ENCODE measurements at places on chromosomes 4 and X.
A peak's percentile ranks its signal among the peaks of the same experiment; 100 is the strongest.

DNA sequence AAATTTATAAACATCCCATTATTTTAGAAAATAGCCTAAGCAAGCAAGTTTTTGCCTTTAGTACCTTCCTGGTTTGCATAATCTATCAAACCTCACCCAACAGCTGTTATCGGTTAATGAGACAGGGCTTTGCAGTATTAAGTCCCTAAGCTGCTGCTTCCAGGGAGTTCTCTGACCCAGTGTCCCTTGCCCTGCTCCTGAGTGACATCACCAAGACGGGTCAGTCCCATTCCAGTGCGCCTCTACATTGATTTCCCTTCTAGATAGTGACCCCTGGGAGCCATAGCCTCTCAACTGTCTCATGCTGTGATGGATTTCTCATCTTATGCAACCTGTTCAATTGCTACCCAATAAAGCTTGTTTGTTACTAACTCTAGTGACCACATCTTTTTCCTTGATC lies 410.4 kb downstream of the SPOCK3 start:
- no peak for DNase-seq

GRCh38 chrX:3094261-3094660 lies 53.0 kb downstream of the ARSF start:
- no peak for DNase-seq

DNA sequence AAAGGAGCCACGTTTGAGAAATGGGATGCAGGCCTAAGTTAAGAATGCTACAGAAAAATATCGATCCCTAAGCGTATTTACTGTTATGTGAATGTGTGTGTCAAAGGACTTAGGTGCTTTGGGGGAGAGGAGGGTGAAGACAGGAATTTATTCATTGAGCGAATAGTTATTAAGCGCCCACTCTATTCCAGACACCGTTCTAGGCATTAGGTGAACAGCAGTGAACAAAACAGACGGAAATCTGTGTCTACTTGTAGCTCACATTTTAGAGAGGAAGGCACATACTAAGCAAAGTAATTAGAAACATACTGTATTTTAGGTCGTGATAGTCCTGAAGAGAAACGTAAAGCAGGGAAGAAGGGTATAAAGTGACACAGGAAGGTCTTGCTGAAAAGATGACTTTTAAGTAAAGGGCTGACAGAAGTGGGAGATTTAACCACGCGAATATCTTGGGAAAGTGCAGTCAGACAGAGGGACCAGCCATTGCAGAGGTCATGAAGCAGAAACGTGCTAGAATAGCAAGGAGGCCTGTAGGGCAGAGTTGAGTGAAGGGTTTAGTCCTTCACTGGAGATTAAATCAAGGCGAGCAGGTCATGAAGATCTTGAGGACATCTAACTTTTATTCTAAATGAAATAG lies 541 bp downstream of the AIMP1 start:
- DNase-seq = no peak

DNA sequence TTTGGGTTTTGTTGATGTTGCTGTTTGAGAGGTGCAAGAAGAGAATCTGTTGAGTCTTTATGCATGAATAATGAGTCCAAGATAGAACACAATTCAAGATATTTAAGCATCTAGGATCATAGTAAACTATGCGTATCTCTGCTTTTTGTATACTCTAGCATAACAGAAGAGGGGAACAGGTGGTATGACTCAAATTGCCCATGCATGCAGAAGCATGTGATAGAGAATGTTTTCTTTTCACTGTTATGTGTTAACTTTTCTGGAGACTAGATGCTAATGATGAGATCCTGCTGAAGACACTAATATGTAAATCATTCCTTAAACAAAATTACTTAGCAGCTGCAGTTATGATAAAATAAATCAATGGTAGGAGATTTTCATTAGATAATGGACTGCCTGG lies 165.3 kb upstream of the FTHL17 start:
- DNase-seq = peak; percentile 35

DNA sequence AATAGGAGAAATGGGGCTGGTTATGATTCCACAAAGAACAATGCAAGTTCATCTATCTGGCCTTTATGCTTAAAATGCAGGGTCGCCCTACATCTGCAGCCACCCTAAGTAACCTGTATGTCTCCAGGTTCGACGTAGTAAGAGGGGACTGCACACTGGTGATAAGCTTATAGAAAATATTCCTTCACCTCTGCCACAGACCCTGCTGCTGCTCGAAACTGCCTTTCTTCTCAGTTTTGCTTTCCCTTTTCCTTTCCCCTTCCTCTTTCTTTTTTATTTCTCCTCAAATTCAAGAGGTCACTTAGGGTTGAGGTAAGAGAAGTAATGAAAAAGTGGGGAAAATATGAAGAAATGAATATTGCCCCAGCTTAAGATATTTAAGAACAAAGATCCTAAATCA lies 123.5 kb downstream of the DCHS2 start:
- DNase-seq = peak; percentile 46

DNA sequence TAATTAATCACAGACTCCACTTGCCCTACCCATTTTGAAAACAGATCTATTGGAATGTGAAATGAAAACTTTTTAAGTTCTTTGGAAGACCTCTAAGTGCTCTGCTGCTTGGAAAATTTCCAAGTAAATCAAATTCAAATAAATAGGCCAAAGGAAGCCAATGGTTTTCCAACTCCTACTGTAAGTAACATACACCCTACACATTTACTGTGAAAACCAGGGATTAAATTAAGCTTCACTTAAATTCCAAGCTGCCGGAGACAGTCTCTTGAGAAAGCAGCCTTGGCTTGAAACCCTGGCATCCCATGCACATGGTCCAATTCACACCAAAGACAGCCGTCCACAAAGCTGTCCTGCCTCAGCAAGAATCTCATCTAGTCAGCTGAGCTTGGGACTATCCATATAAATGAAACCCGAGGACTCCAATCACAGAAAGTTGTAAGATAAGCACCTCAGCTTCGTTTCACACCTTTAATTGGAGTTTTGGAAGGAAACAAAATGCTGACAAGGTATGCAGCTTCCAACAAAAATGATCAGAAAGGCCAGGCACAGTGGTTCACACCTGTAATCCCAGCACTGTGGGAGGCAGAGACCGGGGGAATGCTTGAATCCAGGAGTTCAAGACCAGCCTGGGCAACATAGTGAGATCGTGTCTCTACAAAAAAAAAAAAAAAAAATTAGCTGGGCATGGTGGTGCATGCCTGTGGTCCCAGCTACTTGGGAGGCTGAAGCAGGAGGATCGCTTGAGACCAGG lies 88.6 kb downstream of the APBB2 start:
- no peak for DNase-seq

- DNase-seq = no peak
Observed at GRCh38 chr4:70603856-70604255, 11.8 kb downstream of the AMBN start.

- no peak for DNase-seq
Observed at GRCh38 chr4:57162499-57163019, 52.4 kb upstream of the IGFBP7 start.

DNA sequence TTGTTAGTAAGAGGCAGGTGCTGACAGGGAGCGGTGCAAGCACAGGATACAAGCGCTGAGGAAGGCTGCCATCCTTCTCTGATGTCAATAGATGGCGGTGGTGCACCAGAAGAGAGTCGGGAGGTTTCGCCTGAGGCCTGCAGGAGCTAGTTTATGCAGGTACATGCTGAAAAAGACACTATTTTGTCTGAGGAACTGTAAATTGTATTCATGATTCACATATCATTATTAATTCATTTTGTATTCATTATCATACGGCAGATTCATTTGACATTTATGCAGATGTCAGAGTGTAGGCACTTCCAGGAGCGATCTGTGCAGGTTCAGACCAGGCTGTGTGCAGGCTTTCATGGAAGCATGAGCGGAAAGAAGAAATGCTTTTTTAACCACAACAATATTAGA lies 824.0 kb downstream of the STIM2 start:
- no peak for DNase-seq

All from B cell (primary cell).